MM.1S (cell line): ENCODE measurements at places on chromosomes 1 and 21.

DNA sequence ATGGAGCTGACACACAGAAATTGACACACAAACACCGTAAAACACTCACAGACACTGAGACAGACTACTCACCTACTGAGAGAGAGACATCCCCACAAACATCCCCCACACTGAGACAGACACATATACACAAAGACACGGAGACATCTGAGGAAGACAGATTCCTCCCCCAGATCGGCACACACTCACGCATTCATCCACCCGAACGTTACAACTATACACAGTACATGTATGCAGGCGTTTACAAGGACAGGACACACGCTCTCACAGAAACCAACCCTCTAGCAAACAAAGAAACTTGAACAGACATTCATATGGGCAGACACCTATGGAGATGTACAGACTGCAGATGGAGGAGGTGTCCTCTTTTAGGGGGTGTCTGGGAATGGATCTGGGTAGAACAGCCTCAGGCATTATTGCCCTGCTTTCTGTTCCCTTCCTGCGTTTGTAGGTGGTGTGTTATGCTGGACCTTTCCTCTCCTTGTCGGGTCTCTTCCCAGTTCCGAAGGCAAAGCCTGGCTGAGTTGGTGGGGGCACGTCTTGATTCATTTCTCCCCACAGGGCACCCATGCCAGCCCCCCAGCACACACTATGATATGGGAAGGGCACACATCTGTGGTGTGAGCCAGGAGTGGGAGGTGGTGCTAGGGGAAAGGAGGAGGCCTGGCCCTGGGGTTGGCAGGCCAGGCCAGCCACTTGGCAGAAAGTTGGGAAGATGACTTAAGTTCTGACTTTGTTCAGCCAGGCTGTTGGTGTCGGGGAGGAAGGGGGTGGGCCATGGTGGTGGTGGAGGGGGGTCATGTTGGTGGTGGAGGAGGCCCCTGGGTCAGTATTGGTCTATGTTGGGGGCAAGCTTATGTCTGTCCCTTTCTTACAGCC is 1.5 kb downstream of the KIRREL1 start:
- no peak for DNase-seq

- DNase-seq: no peak
These were observed 595.1 kb upstream of the ZP4 start for GRCh38 chr1:238485912-238486209.

- DNase-seq: no peak
These were observed 83.0 kb upstream of the BACH1 start for GRCh38 chr21:29215709-29216108.

DNA sequence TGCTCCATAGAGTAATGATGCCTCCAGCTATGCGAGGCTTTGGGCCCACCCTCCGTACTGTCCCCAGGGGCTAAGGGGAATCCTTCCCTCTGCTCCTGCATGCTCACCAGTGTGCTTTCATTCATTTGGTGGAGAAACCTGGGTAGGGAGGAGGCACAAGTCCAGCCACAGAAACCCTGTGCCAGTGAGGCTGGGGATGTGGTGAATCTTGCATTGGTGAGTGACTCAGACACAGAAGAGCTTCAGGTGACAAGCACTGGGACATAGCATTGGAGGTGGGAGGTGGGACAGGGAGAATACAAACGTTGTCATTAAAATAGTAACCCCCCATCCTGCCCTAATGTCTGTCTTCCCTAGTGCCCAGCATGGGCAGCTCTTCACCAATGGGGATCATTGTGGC is 5.2 kb downstream of the FCGR2A start:
- no peak for DNase-seq

DNA sequence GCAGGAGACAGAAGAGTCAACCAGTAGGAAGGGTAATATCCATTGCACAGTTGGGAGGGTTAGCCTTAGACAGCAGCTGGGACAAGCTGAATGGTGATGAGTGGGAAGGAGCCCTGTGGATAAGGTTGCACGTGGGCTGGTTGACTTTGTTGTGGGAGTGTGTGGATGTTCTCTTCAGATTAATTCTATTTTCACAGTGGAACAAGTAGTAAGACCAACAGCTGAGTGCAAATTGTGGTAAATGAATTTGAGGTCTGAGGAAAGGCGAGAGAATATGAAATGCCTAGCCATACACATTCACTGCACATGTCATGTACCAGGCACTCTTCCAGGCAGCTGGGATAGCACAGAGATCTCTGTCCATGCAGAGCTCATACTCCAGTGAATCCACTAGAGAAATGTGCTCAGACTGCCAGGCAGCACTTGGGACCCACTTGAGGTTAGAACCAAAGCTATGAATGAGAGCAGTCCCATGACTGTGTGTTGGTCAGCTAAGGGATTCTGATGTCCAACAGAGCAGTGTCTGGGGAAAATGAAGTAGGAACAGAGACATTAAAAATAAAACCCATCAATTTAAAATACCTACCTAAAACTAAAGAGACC is 25.2 kb upstream of the VTCN1 start:
- DNase-seq: no peak

- DNase-seq: no peak
These were observed 147.8 kb upstream of the PRMT6 start for GRCh38 chr1:106908689-106909088.

- DNase-seq: no peak
These were observed 46.3 kb downstream of the NGF start for GRCh38 chr1:115291741-115292140.

DNA sequence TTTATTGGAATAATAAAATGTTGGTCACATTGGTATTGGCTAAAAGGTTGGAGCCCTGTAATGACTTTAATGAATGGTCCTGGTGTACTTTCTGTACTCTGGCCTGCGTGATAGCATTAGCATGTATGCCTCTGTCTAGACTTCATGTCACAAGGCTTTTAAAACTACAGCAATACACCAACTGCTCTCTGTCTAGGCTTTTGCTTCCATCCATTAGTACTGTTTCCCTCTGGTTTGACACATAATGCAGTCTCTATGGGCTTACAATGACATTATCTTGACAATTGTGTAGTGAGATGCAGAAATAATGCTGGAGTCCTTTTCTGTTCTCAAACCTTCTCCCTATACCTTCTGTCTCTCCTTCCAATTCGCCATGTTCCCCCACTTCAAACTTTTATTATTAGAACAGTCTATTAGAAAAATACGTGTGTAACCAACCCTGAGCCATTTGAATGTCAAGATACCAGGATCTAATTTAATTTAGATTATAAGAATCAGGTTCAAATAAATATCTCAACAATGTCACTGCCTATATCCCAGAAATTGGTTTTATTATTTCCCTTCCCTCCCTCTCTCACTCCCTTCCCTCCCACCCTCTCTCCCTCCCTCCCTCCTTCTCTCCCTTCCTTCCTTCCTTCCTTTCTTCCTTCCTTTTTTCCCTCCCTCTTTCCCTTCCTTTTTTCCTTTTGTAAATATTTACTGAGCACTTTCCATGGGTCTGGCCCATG is 8.8 kb downstream of the C8A start:
- DNase-seq: no peak

DNA sequence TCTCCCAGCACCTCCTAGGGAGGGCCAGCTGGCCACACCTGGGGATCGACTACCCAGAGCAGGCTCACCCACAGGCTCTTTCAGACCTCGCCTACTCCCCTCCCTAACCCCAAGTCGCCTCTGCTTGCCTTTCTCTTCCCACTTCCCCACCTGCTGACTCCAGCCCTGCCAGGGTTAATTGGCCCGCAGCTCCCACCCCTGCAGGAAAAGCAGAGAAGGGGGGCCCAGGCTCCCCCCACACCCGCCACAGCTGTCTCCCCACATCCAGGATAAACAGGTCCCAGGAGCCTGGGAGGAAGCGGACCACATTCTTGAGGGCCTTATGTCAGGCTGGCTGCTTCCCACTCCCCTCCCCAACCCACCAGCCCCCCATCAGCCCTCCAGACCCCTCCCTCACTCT is 45.0 kb downstream of the TAS1R2 start:
- no peak for DNase-seq

DNA sequence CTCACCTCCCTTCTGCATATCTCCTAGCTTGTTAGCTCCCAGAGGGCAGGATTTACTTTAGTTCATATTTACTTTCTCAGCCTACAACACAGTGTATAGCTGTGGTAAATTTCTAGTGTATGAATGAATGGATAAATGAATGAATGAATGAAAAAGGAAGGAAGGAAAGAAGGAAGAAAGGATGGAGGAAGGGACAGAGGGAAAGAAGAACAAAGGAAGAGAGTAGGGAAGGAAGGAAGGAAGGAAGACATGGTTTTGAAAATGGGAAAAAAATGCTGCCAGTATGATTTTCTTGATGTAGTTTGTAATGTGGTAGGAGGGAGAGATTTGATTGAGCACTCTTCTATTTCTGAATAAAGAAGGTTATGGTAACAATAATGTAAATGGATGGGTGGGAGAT is 47.0 kb downstream of the LAMC2 start:
- no peak for DNase-seq

- no peak for DNase-seq
These were observed 55.3 kb downstream of the NDUFS5 start for GRCh38 chr1:39081271-39082009.

GRCh38 chr21:46171585-46171984 is 12.7 kb downstream of the SPATC1L start:
- no peak for DNase-seq

- DNase-seq: no peak
These were observed 199.1 kb downstream of the PTPRC start for GRCh38 chr1:198838022-198838342.

- no peak for DNase-seq
These were observed 43.5 kb downstream of the ALPL start for GRCh38 chr1:21552715-21553114.

DNA sequence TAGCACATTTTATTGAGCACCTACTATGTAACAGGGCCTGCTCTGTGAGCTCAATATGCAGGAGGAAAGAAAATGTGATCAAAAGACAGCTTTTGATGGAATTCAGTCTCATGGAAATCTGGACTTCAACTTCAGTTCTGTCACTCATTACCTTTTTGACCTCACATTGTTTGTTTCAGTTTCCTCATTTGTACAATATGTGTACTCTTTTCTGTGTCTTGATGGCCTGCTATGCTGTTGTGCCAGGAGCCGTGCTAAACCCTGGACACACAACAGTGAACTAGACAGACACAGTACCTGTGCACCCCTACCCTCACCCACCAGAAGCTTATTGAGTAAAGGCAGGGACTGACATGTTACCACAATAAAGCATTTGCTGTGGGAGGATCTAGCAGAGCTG is 162.9 kb upstream of the FGGY start:
- no peak for DNase-seq

GRCh38 chr1:225972344-225973152 is 26.6 kb downstream of the SDE2 start:
- no peak for DNase-seq

DNA sequence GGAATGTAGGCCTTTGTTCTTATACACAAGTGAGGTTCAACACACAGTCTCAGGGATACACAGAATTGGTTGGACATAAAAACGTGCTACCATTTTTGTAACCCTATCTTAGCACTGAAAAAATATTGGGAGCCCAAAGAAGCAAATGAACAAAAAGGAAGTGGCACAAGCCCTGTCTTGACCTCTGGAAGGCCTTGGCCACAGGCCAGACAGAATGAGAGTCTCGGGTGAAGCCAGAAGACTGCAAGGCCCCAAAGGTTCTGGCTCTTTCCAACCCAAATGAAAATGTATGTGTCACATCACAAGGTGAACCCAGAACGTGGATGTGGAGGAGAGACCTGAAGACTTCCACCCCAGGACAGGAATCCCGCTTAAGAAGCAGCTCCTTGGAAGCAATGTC is 57.3 kb downstream of the PGBD5 start:
- DNase-seq: no peak

DNA sequence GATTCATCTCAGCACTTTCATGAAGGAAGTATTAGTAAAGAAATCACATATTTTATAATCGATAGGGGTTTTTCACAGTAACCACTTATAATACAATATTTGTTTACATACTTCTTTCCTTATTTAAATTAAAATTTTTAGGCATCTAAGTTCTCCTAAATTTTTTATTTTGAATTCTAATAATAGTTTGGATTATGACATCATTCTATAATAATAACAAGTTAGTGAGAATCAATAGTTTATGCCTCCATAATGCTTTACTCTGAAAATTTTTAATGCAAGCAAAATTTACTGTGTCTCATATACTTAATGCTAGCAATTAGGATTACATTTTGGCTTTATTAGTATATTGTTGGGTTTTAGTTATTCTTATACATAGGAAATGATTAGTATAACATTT is 252.2 kb downstream of the ZP4 start:
- DNase-seq: no peak

GRCh38 chr1:43743206-43743605 is 35.9 kb downstream of the ST3GAL3 start:
- DNase-seq: no peak

DNA sequence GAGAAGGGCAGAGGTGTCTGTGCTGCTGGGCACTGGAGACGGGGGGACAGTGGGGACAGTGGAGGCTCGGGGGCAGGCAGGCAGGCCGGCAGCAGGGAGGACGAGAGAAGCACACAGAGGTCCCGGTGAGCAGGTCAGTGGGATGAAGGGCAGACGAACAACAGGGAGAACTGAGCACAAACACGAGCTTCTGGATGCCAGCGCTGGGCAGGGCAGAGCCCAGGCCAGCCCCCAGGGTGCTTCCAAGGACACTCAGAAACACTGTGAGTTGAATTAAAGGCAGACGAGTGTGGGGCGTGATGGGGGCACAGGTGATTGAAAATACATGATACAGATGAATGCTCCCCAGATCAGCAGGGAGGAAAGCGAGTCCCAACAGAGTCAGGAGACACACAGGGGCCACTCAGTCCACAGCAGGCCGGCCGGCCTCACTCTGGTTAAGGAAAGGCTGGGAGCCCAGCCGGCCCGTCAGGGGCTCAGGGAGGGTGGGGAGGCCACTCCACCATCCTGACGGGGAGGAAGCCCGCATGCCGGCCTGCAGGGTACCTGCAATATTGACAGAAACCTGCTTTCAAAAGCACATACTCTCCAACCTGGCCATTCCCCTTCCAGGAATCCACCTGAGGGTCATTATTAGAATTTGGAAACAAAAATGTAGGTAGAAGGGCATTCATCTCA is 14.1 kb downstream of the SLC19A1 start:
- DNase-seq: no peak

DNA sequence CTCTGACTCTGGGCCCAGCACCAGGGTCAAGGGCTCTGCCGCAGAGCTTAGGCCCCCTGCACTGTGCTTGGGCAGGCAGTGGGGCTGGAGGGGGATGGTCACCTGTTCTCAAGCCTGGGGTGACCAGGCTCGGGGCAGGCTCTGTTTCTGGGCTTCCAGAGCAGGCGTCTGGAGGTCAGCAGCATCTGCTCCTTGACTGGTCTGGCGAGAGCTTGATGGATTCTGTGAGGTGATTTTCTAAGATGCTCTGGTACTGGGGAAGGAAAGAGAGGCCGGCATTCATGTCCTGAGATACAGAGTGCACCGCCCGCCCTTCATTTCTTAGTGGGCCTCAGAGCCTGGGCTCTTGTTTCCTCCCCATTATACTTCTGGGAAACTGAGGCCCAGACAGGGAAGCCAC is 24.5 kb downstream of the RAB7B start:
- DNase-seq: no peak
